ENCODE measurements at places on chromosomes 1 and 21.

- no peak for DNase-seq
Measured at GRCh38 chr1:238223076-238223640, 332.4 kb upstream of the ZP4 start.

DNA sequence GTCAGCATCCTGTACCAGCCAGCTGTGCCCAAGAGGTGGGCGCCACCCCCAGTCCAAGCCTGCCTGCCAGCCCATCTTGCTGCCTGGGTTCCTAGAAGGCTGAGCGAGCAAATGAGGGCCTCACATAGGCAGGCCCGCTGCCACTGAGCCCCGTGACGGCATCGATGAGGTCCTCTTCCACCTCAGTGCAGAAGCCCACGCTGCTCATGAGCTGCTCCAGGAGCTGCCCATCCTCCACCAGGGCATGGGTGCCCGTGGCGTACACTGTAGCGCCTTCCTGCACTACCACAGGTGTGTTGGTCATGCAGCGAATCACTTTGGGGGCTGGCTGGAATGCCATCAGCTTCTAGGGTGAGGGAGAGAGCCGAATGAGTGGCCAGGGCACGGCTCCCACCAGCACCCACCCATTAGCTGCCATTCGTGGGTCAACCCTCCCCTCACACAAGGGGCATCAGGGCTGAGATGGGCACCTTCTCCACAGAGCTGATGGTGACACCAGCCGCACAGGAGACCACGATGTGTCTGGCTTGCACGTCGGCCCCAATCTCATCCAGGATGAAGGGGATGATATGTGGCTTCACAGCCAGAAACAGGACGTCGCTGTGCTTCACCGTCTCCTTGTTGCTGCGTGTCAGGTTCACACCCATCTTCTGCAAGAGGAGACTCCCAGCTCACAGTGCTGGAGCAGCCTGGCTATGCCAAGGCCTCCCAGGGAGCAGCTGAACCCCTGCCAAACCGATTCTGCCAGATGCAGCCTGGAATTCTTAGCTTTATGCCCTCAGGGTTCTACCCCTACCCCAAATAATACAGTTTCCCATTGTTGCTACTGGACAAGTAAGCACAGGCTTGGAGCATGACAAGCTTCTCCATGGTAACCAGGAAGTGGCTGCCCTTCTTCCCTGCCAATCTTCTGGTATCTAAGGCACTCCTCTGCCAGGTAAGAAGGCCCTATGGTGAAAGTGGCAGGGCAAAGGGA is 2.0 kb downstream of the PYCR2 start:
- peak; percentile 14 for DNase-seq

DNA sequence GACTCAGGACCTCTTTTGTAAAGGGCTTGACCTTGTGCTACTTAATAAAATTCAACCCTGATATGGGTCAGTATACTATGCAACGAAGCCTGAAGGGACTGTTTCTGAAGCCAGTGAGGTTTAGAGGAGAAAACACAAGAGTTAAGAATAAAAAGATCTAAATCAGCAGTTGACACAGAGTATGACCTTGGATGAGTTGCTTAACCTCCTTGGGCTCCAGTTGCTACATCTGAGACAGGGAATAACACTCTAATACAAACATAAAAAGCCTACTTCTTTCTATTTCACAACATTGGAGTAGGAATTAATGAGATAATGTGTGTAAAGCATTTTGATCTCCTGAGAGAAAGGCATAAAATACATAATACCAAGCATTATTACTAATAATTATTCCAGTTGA is 882.4 kb upstream of the ADGRL2 start:
- no peak for DNase-seq

GRCh38 chr1:192580351-192580962 is 4.9 kb downstream of the RGS1 start:
- DNase-seq = peak; percentile 61

DNA sequence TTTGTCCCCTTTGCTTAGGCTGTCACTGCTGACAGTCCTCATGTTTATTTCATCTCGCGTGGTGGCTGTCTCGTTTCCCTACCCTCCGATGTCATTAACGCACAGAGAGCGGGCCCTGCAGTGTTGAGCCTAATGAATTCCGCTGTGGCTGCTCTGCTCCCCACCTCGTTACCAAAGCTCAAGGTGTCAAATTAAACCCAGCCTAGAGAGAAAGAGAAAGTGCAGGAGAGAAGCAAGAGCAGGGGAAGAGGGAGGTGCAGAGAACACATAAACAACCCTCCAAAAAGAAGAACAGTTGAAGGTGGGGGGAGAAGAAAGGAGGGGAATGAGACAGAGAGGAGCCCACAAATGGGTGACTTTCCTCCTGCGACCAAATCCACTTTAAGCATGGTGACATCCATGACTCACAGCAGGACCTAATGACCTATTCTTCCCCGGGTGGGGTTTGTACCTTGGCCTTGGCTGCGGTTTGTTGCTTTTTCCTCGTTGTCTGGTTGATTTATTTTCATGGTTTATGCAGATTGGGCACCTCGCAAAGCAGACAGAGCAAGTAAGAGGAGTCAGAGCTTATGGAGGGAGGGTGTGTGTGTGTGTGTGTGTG is 92.5 kb downstream of the PBX1 start:
- no peak for DNase-seq

DNA sequence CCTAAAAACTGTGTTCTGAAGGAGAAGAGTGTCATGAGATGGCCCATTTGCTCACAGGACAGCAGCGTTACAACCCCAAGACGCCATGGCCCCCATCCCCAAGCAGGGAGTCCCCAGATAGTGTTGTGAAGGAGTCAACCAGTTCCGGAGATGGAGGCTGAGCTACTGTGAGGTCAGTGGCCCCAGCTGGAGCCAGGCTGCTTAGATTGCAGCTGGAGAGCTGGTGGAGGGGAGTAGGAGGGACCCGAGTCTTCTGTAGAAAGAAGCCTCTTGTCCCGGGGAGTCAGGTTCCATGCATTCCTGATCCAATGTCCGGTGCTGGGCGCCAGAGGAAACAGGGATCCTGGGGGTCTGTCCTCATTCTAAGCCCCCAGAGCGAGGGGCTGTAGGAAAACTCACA is 93.5 kb upstream of the SIM2 start:
- no peak for DNase-seq

- no peak for DNase-seq
Measured at GRCh38 chr1:12775443-12775842, 1.9 kb downstream of the PRAMEF12 start.

Data from activated CD4-positive, alpha-beta T cell treated with anti-CD3 and anti-CD28 coated beads, Interleukin-10, Interleukin-2, amounts not matched to agents 100 ng/mL and 50 ng/mL, durations not matched to agents 16 hours and 8 hours (primary cell).